ENCODE measurements at places on chromosomes 1 and 21. TPM values are rescaled to one million over a fixed set of nuclear protein-coding genes. Genes with fewer than 3 reads are reported as not detected.

XCL2 gene
- total RNA-seq = not detected

DNA sequence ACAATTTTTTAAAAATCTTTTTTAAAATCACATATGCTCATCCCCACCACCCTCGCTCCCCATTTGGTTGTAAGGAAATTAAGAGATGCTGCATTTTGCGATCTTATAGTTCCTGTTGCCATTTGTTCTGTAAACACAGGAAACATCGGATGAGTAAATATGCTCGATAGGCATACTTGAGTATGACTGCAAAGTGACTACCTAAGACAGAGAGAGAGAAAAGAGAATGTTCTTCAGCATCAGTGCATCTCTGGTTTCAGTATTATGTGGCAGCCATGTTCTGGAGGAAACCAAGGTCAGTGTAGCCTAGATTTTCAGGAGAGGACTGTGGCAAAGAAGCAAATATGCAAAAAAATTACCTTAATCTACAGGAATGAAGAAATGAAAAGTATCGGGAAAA is 265.5 kb upstream of the FMN2 start:
- DNase-seq = no peak

PDE9A gene
- 13.2 TPM for total RNA-seq

GRCh38 chr1:34711485-34711884 is 43.4 kb upstream of the GJB5 start:
- no peak for DNase-seq
